Hematopoietic multipotent progenitor cell treated with erythropoietin and hydrocortisone succinate and interleukin-3 and kit ligand, for 8 days (in vitro differentiated cells): ENCODE measurements at places on chromosomes 5 and 9.

- DNase-seq, result no peak
These were observed 23.9 kb downstream of the SRP19 start for GRCh38 chr5:112885001-112885400.

DNA sequence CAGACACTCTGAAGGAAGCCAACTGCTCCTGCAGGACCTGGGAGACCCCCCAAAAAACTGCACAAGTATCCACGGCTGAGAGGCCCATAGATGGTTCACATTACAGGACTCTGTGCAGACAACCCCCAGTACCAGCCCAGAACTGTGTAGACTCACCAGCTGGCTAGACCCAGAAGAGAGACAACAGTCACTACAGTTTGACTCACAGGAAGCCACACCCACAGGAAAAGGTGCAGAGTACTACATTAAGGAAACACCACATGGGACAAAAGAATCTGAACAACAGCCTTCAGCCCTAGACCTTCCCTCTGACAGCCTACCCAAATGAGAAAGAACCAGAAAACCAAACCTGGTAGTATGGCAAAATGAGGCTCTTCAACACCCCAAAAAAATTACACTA is 281.2 kb upstream of the RGMB start:
- DNase-seq, result no peak

GRCh38 chr5:136081217-136081591 is 51.4 kb upstream of the SMAD5 start:
- no peak for DNase-seq

- DNase-seq, result no peak
These were observed 193.5 kb downstream of the RGS3 start for GRCh38 chr9:113656771-113657670.

GRCh38 chr9:126420135-126420534 is 93.5 kb downstream of the MVB12B start:
- no peak for DNase-seq

DNA sequence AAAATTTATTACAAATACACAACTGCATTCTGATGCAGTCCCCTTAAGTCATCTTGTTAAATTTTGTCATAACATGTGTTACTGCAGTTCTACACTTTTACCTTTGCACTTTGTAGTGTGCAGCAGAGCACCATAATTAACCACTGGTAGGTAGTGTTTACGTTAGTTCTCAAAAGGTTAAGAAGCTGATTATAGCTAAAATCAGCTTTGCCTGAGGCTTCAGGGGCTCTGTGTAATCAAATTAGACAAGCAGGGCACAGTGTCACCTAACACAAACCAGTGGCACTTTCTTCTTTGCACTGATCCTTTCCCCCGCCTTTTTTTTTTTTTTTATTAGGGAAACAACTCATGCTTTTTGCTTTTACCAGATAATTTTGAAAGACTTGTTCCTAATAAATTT is 26.1 kb downstream of the POU5F2 start:
- DNase-seq, result no peak

- no peak for DNase-seq
These were observed 6.6 kb upstream of the PRXL2C start for GRCh38 chr9:96661711-96662110.

- no peak for DNase-seq
These were observed 4.3 kb upstream of the GDA start for GRCh38 chr9:72144756-72145492.

DNA sequence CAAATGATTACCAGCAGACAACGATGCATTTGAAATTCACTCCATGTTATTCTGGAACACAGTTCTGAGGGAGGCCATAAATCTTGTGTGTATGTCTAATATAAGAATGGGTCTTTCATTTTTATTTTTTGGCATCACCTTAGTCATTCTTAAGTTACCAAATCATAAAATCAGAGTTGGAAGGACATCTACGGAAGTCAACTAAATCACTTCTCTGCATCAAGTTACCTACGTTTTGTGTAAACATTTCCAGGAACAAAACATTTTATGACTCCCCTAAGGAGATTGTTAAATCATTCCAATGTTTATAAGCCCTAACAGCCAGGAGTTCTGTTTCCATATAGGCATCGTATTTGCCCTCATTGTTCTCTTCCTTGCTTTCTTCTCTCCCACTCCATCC is 378.2 kb downstream of the FAM170A start:
- no peak for DNase-seq

GRCh38 chr9:20740304-20740703 is 56.2 kb downstream of the FOCAD start:
- DNase-seq, result no peak

GRCh38 chr5:34804913-34805312 is 34.1 kb upstream of the TTC23L start:
- no peak for DNase-seq

DNA sequence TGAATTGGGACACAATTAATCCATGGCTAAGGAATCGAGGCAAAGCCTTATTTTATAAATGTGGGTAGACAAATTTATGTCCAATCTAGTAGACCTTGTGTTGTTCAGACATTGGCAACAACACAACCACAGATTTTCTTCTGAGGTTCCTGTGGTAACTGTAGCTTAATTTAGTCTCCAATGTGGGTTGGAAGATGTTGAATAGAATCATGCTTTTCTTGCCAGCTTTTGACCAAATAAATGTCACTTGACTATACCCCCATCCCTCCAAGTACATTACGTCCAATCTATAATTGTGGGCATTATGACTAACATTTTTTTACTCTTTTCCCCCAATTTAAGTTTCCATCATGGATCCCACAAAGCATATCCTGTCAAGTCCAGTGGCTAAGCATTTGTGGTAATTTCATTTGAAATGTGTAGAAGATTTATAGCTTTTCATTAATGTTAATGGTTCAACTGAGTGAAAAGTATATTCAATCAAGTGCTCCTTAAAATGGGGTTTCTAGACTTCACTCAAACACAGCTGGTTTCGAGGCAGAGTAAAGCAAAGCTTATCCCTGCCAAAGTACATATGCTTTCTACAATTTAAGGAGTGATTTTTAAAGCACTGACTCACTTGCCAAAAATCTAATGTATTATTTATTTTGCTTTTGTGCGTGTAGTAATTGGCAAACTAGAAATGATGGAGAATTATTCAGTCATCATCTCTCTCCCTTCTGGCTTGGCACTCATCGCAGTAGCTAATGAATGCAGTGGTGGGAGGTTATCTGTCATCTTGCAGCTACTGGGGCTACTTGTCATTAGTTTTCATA is 141.8 kb downstream of the FAM174A start:
- DNase-seq, result no peak

DNA sequence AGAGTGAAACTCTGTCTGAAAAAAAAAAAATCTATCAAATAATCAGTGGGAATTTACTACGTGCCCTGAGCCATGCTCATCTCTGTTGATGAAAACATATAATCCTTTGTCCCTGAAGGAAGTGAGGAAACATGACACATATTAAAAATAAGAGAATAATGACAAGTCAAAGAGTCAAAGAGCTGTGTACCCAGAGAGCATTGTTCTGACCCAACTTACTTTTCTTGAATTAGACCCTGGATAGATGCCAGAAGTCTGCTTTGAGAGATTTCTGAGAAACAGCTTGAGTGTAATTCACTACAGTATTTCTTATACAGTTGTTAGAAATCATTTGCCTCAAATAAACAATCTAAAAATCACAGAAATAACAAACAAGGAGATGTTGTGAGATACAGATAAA is 490.0 kb upstream of the PIK3R1 start:
- no peak for DNase-seq

GRCh38 chr9:74304598-74304997 is 192.5 kb upstream of the RORB start:
- no peak for DNase-seq

- no peak for DNase-seq
These were observed 8.7 kb upstream of the GRIN1 start for GRCh38 chr9:137130176-137130755.

DNA sequence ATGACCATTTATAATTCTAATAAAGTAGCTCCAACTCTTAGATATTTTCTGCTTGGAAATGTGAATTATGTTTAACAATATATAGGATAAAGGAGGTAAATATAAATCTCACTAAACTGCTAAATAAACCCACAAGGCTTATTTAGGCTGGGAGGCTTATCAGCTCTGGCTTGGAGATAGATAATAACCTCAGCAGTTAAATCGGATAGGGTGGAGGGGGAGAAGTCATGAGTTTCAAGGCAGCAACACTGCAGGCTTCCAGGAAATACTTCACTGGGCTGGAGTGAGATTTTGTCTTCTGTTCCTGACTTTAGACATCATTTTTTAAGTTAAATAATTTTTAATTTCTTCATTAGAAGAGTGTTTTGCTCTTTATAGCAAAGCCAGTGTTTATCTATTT is 80.0 kb upstream of the ITGA2 start:
- no peak for DNase-seq

DNA sequence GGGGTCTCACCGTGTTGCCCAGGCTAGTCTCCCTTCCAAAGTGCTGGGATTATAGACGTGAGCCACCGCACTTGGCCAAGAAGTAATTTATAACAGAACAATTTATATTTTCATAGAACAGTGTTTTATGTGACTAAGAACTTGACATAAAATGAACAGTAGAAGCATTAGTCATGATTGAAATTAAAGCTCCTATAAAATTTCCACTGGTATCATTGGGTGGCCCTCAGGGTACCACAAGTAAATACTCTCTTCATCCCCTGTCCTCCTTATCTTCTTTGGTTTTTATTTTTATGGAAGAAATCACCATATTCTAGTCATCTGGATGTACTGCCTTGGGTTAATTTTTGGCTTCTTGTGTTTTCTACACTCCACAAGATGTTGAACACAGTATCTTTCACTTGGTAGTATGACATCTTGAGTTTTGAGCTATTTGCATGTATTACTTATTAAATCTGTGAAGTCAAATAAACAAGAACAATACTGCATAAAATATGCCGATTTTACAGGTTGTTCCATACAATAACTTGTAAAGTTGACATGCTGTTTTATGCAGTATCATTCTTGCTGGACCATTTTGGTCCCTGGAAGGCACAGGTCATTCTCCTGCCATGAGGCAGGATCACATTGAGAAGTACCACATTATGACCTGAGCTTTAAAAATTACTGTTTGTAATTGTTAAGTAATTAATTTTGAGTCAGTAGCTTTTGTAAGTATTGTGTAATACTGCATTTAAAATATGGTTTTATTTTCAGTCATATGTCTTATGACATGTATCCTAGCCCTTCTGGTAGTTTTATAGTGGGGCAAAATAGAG is 24.4 kb downstream of the LMNB1 start:
- DNase-seq, result no peak

- no peak for DNase-seq
These were observed 20.8 kb downstream of the ENHO start for GRCh38 chr9:34501889-34502425.

DNA sequence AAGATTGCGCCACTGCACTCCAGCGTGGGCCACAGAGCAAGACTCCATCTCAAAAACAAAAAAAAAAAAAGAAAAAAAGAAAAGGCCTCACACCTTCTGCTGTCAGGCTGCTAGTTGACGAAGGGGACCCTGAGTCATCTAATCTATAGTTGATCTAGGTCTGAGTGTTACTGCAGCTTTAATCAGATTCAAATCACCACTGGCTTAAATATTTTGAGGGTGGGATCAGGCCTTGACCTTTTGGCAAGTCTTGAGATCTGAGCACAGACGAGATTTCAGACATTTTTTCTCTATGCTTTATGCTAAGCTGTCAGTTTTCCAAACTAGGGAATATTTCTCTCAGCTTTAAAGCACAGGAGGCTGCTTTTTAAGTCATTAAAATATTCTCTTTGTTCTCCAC is 240.9 kb downstream of the GLIS3 start:
- no peak for DNase-seq

- DNase-seq, result no peak
These were observed 169.4 kb downstream of the MAPKAP1 start for GRCh38 chr9:125537442-125538091.

- no peak for DNase-seq
These were observed 42.3 kb downstream of the DUSP1 start for GRCh38 chr5:172728481-172729241.

DNA sequence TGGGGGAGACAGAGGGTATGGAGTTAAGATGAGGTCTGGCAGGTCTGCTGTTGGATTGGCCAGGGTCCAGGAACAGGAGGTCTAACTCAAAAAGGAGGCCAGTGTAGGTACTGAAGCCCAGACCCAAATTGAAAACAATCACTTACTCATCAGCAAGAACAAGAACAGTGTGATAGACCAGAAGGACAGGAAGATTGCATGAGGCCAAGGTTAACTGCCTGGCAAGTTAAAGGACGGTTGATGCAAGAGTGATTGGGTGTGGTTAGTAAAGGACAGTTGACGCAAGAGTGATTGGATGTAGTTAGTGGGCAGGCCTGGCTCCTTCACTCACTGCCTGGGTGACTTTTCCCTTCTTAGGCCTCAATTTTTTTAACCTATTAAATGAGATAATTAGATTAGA is 132.6 kb downstream of the PDZD2 start:
- no peak for DNase-seq

- peak; percentile 32 for DNase-seq
These were observed at the start of gene ANXA1 for GRCh38 chr9:73151653-73152542. ANXA1 (plus strand) TSS chr9:73151865; CDS start chr9:73158536, 6,671 bp downstream.

- DNase-seq, result no peak
These were observed 67.1 kb upstream of the PLPP6 start for GRCh38 chr9:4594994-4595393.

DNA sequence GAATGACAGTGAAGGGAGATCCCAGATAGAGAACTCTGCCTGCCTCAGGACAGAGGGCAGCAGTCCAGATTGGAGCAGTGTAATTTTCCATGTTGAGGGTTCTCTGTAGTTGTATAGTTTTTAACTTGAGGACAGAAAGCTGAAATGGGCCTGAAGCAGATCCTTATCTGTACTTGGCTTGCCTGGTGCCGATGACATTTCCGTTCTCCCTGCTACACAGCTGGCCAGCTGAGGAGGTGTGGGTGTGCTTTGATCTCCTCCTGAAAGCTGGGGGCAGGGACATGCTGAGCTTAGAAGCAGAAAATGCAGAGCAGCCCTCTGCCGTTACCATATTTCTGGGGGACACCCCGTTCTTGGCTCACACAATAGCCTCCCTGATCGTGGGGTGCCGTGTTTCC is 10.5 kb downstream of the GLRX start:
- peak; percentile 49 for DNase-seq

DNA sequence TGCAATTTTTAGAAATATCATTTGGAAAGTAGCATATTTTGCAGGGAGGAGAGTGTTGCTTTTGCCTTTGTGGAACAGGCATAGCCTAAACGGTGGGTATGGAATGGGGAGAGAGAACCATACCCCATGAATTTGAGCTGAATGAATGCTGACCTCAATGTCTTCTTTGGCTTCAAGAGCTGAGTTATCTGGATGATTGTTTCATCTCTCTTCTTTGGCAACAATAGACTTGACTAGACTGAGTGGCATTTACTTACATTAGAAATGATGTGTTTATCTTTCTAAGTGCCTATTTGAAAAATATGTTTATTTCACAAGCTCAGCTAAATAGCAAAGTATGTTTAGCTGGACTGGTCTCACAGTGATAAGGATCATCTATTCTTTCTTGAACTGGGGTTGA is 42.8 kb downstream of the SPEF2 start:
- DNase-seq, result no peak
